NCI-H510A treated with DMSO at 0.1 percent for 48 hours (cell line): ENCODE measurements at places on chromosomes 12 and 14.

- DNase-seq, result no peak
Observed at GRCh38 chr14:58198086-58198485, 1.9 kb upstream of the ACTR10 start.

DNA sequence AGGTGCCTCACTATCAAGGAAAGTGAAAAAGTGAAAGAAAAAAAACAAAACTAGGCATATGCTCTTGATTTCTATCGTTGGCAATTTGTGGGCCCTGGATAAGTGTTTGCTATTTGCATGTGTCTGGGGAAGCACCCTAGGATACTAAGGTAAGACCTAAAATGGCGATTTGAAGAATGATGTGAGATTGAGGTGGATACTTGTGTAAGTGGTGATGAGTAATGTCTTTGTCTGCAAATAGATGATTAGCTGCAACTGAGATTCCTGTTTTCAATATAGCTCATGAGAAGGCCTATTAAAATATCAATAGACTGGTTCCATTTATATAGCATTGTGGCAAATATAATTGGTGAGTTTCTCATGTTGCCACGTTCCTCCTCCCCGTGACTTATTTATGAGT lies 261.7 kb downstream of the NEDD1 start:
- no peak for DNase-seq

DNA sequence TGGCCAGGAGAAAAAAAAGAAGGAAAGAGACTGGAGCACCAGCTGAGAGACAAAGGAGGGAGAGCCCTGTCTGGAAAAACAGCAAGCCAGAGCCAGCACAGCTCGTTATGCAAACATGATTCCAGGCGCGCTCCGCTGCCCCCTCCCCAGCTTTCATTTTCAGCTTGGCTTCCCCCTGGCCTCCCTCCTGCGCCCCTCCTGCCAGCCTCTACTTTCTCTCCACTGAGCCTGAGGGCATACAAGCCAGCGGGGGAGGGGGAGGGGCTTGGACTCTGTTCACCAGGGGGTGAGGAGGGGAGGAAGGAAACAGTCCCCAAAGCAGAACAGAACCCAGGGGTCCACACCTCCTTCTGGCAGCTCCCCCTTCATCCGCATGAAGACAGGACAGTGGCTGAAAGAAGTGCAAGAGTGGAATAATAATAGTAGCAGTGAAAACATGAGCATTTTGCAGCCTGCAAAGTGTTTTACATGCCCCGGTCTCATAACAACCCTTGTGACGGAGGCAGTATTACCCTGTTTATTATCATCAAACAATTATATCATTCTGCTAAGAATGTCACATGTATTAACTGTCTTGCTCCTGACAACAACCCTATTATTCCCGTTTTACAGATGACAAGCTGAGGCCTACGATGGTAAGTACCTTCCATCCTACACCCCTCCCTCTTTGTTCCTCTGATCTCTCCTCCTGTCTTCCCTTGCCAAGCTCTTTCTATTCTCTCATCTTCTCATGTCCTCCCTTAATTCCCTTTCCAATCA lies 24.2 kb downstream of the SMUG1 start:
- DNase-seq, result no peak

- no peak for DNase-seq
Observed at GRCh38 chr14:99351166-99352007, 79.4 kb upstream of the BCL11B start.

DNA sequence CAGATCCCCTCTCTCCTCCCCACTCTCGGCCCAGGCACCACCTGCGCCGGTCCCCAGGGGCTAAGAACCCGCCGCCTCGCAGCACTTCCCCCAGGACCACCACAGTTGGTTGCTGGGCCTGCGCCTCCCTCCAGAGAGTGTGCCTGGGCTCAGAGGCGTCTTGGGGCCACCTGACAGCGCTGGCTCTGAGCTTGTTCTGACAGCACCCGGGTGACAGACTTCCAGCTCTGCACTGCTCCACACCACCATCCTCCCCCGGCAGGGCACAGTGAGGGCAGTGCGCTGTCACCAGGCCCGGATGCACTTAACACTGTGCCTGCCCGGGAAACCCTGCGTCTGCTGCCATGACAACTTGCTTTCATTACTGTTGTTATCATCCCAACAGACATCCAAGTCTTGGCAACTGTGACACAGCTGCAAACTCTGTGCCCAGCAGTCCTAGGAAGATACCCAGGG lies 6.6 kb downstream of the BRF1 start:
- peak; percentile 50 for DNase-seq

DNA sequence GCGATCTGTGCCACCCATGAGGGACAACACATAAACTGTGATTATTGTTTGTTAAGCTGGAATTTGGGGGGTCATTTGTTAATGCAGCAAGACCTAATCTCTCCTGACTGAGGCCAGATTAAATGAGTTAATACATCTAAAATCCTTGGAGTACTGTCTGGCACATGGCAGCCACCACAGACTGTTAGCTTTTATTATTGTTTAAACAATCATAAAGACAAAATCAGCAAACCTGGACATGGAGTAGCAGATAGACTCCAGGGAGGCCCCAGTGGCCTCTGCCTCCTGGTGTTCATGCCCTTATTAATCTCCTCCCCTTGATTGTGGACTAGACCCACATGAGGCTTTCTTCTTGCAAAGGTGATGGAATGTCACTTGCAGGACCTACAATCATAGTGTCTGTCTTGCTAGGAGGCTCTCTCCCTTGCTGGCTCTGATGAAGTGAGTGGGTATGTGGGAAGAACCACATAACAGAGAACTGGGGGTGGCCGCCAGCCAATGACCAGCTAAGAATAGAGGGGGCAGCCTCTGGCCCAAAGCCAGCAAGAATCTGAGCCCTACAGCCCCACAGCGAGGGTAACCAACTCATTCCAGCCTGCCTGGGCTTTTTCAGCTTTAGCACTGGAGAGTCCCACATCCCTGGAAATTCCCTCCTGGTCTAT lies 142.0 kb downstream of the SCARB1 start:
- no peak for DNase-seq

GRCh38 chr12:121774968-121775474 lies 18.5 kb downstream of the RHOF start:
- DNase-seq, result no peak

GRCh38 chr14:77041881-77042545 lies 13.5 kb upstream of the IRF2BPL start:
- DNase-seq, result peak; percentile 43

GRCh38 chr14:50615056-50615455 lies 53.0 kb downstream of the SAV1 start:
- DNase-seq, result no peak

DNA sequence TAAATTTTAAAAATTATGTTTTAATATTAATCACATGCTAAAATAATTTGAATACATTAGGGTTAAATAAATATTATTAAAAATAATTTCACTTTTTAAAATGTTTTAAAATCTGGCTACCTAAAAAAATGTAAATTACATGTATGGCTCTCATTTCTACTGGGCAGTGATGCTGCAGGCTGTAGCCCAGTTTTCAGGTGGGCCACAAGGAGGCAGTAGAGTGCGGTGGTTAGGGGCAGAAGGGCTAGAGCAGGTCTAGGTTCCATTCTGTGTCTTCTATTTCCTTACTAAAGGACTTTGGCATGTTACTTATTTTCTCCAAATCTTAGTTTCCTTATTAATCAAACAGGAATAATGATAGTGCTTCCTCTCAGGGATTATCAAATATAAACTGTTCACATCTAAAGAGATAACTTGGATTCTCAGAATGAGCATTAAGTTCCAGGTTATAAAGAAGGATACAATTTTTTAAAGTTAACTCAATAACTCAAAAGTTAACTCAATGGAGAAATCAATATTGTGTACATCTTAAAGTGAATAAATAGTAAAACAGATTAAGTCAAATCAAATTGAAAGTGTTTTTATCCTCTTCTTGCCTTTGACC lies 54.9 kb upstream of the OVCH1 start:
- peak; percentile 32 for DNase-seq

- DNase-seq, result no peak
Observed at GRCh38 chr12:90075685-90076084, 367.0 kb upstream of the ATP2B1 start.

DNA sequence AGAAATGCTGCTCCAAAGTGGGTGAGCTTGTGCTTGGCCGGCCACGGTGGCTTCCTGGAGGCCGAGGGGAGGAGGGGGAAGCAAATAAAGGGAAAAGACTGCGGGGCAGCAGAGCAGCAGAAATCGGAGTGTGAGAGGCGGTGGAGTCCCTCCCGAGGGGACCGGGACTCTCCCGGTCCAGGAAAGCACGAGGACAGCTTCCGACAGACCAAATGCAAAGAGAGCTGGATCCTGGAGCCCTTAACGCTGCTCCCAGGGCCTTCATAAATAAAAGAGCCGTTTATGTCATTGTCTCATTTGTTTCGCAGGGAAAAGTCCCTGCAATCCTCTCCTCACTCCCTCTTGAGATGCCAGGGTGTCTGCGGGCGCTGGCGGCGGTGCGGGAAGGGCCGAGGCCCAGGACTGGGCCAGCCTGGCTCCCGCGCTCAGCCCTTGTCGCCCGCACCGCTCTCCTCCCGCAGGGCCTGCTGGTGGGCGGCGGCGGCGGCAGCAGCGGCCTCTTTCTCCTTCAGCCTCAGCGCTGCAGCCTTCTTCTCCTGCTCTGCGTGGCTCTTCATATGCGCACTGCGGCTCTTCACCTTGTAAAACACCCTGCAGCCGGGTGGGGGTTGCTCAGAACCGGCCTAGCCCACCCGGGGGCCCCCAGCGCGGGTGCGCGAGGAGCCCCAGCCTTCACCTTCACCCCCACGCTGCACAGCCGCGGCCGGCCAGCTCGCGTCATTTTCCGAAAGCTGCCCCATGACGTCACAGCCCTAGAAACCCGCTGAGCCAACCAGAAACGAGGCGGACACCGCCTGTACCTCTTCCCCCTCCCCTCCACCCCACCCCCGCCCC lies 4.5 kb upstream of the PNMA1 start:
- DNase-seq, result no peak

DNA sequence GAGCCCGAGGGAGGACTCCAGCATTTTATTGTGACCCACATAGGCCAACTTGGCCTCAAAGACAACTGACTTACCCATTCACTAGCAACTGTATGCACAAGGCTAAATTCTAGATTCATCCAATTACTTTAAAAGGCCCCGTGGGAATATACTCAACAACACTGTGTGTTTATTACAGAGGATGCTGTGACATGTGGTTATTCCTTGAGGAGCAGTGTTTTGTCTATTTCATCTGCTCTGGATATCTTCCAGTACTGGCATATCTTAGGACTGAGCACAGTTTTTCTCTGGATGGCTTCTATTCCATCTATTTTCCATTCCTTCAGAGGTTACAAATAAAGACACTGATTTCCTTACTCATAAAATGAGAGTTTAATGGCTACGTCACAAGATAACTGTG lies 87.2 kb upstream of the KRAS start:
- no peak for DNase-seq

DNA sequence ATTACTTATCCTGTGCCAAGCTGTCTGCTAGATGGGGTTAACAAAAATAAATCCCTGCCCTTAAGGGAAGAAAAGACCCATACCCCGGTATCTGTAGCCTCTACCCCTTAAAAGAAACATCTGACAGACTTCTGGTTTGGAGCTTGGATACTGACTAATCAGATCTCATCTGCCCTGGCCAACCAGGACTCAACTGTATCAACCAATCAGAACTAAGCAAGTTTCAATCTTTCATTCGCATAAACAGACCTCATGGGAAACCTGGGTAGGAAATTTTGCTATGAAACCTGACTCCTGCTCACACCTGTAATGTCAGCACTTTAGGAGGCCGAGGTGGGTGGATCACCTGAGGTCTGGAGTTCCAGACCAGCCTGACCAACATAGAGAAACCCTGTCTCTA lies 26.4 kb upstream of the PRMT8 start:
- DNase-seq, result peak; percentile 9

DNA sequence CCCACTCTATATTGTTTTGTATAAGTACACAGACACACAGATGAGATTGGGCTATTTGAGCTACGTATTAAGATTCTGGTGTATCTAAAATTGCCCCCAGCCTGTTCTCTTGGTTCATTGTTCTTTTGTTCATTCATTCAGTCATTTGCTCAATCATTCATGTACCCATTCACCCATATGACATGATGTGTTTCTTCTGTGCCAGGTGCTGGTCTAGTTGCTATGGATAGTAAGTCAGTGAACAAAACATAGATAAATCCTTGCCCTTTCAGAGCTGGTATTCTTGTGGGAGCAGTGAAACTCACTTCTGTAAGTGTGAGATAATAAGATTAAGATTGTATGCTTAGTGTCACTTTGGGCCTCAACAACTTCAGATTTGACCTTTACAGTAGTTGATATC lies 191.3 kb downstream of the TMTC2 start:
- no peak for DNase-seq

- no peak for DNase-seq
Observed at GRCh38 chr14:103713304-103714062, 1.8 kb downstream of the XRCC3 start.

DNA sequence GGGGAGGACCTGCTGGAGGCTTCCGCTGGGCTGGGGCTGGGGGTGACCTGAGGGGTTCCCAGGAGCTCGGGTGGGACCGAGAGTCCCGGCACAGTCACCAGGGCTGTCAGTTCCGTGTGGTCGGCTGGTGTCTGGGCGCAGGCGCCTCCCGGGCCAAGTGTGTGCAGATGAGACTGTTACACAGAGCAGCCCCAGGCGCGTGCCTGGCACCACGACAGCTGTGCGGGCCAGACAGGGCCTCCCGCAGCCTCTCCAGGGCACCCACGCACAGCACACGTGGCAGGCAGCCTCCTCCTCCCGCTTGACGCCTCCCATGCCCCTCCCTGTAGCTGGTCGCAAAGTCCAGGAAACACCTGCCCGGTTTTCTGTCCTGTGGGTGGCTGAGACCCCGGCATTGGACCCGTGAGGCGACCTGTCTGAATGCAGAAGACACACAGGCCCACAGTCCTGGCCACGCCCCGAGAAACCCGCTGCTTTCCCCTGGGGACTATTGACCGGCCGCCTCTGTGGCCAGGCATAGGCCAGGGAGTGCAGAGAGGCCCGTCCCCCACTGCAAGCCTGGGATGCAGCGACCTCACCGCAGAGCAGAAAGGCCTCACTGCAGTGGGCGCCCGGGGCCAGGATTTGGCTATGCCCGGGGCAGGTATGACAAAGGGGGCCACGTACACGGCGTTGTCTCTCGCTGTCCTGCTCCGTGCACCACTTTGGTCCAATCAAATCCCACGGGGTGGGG lies 12.1 kb upstream of the GALNT9 start:
- no peak for DNase-seq

DNA sequence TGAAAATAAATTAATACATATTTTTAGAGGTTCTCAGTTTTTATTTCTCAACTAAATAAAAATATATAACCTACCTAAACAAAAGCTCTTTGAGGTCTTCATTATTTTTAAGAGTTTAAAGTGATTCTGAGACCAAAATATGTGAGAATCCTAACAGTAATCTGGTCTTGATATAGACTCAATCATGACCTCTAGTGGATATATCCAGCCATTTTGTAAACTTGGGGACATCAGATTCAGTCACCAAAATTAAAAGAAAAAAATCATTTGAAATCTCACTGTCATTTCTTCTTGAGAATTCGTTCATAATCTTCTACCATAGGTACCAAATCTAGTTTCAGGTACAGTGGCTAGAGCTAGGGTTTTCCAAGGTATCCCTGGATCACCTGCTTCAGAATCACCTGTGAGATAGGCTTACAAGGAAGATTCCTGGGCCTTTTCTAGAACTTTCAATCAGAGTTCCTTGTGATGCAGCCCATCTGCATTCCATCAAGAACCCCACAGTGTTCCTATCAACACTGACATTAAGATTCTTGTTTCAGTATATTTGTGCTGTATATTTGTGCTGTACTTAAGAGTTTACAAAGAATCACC lies 214.9 kb downstream of the ADAMTS20 start:
- no peak for DNase-seq

- peak; percentile 84 for DNase-seq
Observed at GRCh38 chr14:95727056-95727700, 13.3 kb upstream of the TCL1A start.
